ENCODE measurements at places on chromosomes 13 and 19. TPM values are rescaled to one million over a fixed set of nuclear protein-coding genes. Genes with fewer than 3 reads are reported as not detected.

DNA sequence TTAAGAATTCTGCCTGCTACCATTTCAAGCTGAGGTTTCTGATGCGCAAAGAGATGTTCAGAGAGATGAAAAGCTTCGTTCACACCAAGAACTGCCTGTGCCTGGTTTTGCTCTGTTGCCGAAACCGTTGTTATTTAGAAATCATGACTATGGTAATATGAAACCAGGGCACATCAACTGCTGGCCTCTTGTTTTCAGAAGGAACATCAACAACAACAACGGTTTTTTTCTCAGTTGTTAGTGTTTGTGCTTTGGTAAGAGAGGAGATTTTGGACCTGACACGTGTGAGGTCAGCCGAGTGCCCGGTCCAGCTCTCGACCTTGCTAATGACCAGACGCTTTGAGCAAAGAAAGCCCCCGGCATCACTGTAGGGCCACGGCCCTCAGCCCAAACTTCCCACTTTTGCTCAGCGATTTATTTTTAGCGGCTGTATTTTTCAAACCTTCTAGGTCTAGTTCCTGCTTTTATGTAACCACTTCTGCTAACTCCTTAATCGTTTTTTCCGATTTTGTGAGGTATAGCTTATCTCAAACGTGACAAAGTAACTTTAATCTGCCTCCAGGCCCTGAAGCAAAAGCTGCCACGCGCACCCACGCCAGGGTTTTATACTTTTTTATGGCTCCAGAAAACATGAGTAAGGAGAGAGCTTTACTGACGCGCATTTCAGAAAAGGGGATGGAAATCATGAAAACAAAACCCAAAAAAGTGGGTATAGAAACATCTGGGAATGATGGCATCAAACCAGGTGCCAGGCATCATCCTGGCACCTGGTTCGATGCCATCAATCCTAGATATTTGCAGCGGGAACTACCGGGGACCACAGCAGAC lies 42.0 kb downstream of the KLF2 start:
- no peaks in the 10 kb centered on the region for H3K36me3 ChIP-seq
- H3K4me3 ChIP-seq: no peak overlapping the region
- H3K4me1 ChIP-seq: peaks cover 11% of the 10 kb centered on the region

GRCh38 chr19:46890423-46891170 lies 29.8 kb downstream of the ARHGAP35 start:
- no peaks in the 10 kb centered on the region for H3K27me3 ChIP-seq
- no peak overlapping the region for H3K4me3 ChIP-seq
- H3K36me3 ChIP-seq: no peaks in the 10 kb centered on the region
- peak; percentile 45 for DNase-seq
- H3K4me1 ChIP-seq: no peaks in the 10 kb centered on the region

GRCh38 chr19:9070066-9070465 lies 16.8 kb upstream of the OR1M1 start:
- no peak overlapping the region for H3K4me3 ChIP-seq
- H3K27me3 ChIP-seq: no peaks in the 10 kb centered on the region
- H3K27ac ChIP-seq: no peak overlapping the region
- no peaks in the 10 kb centered on the region for H3K4me1 ChIP-seq

GRCh38 chr13:67438465-67438864 lies 208.3 kb upstream of the PCDH9 start:
- no peaks in the 10 kb centered on the region for H3K4me1 ChIP-seq
- H3K27ac ChIP-seq: no peak overlapping the region
- H3K4me3 ChIP-seq: no peak overlapping the region
- no peaks in the 10 kb centered on the region for H3K27me3 ChIP-seq
- no peaks in the 10 kb centered on the region for H3K36me3 ChIP-seq
- no peak for DNase-seq

Gene LILRA1
- total RNA-seq: 0.50 TPM

Gene FUT2
- total RNA-seq: 125 TPM
